ENCODE measurements at places on chromosomes 13 and 19.

- peak; percentile 67 for DNase-seq
Observed at GRCh38 chr13:42991898-42992763, at the start of gene EPSTI1. EPSTI1 (minus strand) TSS chr13:42992241; CDS start chr13:42992165, 76 bp downstream.

- DNase-seq: no peak
Observed at GRCh38 chr19:41341669-41342490, 11.8 kb downstream of the TGFB1 start.

GRCh38 chr19:38734426-38735256 lies 9.6 kb downstream of the CAPN12 start:
- DNase-seq: no peak

DNA sequence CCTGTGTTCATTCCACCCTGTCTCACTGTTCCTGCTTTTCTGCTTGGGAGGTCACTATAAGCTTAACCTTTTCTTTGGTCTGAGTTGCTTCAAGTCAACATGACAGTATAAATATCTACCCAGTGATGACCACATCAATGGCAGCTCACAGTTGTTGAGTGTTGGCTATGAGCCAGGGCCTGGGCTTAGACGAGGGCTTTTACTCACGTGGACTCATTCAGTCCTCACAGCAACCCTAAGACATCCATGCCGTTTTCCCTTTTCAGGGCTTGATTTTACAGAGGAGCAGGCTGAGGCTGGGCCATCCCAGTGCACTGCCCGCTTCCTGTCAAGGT lies 10.2 kb upstream of the CCDC97 start:
- DNase-seq: no peak

GRCh38 chr19:6023085-6023682 lies 45.2 kb upstream of the RANBP3 start:
- DNase-seq: no peak

DNA sequence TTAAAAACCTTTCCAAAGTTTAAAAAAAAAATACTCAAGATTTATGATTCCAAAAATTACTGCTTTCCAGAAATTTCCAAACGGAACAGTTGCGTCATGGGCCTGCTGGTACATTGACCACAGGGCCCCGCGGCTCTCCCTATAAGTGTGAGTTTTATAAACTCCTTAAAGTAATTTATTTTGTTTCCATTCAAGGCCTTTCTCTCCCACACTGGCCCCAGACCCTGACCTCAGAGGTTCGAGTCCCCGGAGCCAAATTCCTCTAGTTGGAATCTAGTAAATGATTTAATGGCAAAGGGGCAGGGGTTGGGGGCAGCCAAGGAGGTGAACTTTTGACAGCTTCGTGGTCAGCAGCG lies 97.5 kb downstream of the INSR start:
- no peak for DNase-seq
